ENCODE measurements at places on chromosomes 7 and 10.

- DNase-seq = no peak
Measured at GRCh38 chr7:117698018-117698417, 175.2 kb downstream of the CTTNBP2 start.

DNA sequence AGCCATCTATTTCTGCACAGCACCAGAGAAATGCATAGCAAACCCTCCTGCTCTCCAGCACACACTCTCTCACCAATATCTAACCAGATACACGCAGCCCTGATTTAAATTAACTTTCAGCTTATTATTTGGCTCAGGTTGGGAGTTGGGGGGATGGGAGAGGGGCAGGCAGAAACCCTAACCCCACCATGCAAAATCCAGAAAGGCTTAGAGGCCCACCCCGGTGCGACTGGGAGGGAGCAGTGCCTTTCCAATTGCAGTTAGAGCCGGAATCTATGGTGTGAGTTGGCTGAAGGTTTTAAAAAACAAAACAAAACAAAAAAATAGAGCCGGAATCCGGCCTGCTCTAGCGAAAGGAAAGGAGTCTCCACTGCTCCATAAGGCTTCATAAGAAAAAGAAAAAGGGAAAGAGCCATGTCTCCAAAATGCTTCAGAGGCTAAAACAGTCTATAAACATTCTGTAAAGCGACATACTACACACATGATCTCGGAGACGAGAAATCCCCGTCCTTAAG lies 2.9 kb downstream of the IGF2BP3 start:
- no peak for DNase-seq

DNA sequence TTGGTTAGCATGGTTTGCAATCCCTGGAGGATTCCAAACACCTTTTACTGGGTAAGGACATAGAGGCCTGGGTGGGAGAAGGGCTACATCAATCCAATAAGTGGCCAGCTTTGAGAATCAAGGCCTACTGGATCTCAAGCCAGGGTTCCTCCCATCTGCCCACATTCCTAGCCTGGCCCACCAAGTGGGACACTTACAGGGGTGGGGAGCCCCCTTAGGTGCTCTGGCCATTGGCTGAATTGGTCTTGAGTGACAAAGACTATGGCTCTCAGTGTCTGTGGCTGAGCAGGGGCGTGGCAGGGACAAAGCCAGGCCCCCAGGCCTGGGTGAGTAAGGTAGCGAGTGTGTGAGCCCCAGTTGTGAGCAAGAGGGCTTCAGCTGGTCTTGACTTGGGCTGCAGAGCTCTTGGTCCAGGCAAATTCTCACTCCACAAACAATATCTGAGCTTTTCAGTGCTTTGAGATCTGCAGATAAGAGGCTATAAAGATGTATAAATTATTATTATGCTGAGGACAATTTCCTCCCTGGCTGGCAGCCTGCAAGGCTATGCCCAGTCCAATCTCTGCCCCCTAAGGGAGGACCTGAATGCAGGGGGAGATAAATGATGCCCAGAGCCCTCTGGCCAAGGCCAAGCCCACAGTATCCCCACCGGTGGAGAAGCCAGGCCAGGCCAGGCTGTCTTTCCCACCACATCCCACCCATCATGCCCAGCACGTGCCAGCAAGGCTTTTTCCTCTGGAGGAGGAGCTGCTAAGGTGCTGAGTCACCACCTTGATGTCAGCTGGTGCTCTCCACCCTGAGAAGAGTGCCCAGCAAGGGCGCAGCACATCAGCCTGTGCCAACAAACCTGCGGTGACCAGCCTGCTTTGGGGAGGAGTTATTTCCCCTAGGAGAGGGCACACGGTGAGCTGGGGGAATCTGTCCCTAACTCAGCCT lies 80.7 kb upstream of the DUSP5 start:
- no peak for DNase-seq

DNA sequence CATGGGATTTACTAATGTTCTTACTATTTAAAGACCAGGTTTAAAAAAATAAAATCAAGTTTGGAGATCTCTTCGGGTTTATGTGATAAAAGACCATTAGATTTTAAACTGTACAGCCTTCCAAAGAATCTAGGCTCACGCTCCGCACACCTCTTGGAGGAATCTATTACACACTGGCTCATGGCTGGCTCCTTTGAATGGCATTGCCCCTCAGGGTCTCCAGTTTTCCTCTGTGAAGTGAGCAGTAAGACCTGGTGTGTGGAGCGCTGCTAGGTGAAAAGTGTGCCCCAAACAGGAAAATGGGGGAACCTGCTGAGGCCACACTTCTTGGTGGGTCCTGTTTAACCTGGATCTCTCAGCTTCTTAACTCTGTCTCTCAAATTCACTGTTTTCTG lies 142.3 kb downstream of the KAT6B start:
- DNase-seq = no peak

DNA sequence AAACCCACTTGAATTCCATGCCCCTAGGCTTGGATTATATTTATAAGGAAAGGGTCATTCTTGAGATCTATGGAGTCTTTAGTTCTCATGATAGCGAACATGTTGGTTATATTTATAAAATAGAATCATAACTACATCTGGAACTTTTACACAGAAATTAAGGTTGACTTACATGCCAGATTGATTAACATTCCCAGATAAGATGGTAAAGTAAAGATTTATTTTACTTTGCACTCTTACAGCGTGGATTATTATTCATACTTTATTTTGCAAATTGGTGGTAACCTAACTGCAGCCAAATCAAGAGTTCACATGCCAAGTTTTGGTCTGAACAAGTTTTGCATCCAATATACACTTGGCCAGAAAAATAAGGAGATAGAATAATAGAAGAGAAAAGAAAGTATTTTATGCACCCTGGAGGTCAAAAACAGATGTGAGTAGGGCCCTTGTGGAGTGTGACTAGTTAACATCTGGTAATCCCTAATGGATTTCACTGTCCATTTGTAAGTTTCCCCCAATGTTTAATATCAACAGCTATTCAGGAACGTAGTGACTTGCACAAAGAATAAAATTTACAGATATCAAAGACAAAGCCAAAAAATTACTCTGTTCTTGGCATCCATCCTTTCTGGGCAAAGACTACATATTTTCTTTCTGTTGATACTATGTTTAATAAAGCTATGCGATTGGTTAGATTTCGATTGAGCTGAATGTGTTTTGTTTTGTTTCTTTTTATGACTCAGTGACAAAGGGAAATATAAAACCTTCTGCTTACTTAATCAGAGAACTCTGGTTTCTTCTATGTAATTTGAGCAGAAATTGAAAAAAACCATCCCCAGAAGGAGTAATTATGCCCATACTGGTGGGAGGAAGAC lies 10.1 kb upstream of the TMEM26 start:
- DNase-seq = no peak

DNA sequence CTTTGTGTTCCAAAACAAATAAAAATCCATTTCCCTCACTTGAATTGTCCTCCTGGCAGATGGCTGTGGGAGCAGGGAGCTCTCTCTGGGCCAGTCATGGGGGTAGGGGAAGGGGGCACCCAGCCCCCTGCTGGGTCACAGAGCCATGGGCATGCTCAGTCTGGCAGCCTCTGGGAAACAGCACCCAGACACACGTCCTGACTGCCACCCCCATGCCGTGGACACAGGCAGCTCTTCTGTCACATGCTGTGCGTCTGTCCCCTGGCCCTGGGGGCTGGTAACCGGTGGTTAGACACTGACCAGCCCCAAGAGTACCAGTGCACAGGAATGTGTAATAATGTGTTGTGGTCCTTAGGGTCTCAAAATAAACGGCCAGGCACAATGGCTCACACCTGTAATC lies 47.0 kb downstream of the RASGEF1A start:
- no peak for DNase-seq

GRCh38 chr7:36207451-36208291 lies 54.6 kb downstream of the EEPD1 start:
- no peak for DNase-seq

- DNase-seq = peak; percentile 2
Measured at GRCh38 chr7:123533929-123534382, 439 bp downstream of the IQUB start.

- DNase-seq = no peak
Measured at GRCh38 chr10:37934791-37935190, 41.7 kb downstream of the ZNF25 start.

GRCh38 chr7:50206453-50207250 lies 97.9 kb upstream of the IKZF1 start:
- peak; percentile 65 for DNase-seq

DNA sequence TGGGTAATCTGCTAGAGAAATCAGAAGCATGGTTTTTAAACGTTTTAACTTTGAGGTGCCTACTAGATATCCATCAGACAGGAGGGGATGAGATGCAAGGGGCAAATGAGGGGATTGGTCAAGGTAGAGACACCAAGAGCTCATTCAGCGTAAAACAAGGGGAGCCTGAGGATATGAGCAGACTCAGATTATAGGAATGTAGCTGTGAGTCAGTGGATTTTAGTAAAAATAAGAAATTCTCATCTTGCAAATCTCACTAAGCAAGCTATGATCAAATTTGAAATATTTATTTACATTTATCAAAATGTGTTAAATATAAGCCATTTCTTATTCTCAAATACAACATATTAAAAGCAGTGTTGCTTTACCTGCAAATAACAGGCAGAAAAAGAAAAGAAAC lies 21.4 kb upstream of the TFEC start:
- no peak for DNase-seq

DNA sequence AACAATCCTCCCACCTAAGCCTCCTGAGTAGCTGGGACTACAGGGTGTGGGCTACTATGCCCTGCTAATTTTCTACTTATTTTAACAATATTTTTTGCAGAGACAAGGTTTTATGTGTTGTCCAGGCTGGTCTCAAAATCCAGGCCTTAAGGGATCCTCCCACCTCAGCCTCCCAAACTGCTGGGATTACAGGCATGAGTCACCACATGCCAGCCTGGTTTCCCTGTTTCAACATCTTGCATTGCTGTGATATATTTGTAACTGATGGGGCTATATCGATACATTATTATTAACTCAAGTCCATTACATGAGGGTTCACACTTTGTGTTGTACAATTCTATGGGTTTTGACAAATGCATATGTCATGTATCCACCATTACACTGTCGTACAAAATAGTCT lies 41.9 kb upstream of the OGDHL start:
- DNase-seq = no peak

GRCh38 chr10:85679061-85679460 lies 687.5 kb downstream of the GRID1 start:
- no peak for DNase-seq

DNA sequence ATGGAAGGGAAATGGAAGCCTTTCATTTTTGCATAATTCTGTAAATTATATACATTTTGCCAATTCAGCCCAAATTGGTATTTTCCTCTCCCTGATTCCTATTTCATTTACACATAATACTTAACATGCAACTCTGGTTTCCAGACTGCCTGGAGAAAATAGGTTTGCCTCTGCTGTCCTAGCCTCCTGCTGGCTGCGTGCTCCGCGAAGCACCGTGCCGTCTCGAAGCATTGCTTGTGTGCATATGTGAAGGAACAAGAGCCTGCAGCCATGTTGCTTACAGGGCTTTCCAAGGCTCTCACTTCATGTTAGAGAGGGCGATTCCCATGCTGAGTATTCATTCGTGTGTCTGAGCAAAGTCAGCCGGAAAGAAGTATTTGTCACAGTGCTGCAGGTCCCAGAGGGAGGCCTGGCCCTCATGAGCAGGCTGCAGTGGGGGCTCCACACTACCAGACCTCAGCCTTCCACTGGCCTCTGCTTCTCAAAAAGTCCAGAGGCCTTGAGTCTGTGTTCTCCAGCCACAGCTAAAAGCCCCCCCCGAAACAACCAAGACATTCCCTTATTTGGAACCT lies 66.5 kb downstream of the CLRN3 start:
- DNase-seq = no peak

DNA sequence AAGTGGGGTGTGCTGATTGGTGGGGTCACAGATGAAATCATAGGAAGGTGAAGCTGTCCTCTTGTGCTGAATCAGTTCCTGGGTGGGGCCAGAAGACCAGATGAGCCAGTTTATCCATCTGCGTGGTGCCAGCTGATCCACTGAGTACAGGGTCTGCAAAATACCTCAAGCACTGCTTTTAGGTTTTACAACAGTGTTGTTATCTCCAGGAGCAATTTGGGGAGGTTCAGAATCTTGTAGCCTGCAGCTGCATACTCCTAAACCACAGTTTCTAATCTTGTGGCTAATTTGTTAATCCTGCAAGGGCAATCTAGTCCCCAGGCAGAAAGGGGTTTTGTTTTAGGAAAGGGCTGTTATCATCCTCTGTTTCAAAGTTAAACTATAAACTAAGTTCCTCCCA lies 17.0 kb upstream of the IFRD1 start:
- no peak for DNase-seq

DNA sequence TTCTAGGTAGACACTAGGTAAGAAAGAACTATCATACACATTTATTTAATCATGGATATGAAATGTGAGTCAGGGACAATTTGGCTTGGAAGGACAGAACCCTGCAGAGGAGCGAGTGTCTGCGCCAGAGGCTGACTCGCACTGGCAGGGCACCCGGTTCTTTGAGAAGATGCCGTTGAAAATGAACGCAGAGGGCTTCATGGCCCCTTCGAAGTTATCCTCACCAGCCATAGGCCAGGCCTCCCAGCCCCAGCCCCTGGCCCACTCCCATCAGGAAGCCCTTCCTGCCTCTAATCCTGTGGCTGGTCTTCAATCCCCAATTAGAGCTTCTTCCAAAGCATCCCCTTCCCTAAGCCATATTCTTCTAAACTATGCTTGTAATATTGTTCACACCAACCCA lies 239.8 kb downstream of the TCERG1L start:
- no peak for DNase-seq

DNA sequence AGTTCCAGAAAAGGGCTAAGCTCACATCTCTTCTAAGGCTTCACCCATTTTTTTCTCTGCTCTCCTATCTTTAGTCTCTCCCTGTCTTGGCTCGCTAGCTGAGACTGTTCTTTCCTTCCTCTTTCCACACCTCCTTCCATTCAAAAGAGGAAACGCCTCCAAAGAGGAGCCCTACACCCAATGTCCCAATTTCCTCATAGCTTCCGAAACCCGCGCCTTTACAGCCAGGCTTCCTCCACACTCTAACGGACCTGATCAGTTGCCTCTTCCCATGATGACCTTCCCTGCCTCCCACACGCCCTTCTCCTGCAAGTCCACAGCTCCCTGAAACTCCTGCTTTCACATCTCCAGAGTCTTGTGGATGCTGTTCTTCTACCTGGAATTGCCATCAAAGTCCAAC lies 71.7 kb downstream of the COBL start:
- DNase-seq = no peak

- no peak for DNase-seq
Measured at GRCh38 chr7:137625197-137625596, 221.6 kb downstream of the DGKI start.

DNA sequence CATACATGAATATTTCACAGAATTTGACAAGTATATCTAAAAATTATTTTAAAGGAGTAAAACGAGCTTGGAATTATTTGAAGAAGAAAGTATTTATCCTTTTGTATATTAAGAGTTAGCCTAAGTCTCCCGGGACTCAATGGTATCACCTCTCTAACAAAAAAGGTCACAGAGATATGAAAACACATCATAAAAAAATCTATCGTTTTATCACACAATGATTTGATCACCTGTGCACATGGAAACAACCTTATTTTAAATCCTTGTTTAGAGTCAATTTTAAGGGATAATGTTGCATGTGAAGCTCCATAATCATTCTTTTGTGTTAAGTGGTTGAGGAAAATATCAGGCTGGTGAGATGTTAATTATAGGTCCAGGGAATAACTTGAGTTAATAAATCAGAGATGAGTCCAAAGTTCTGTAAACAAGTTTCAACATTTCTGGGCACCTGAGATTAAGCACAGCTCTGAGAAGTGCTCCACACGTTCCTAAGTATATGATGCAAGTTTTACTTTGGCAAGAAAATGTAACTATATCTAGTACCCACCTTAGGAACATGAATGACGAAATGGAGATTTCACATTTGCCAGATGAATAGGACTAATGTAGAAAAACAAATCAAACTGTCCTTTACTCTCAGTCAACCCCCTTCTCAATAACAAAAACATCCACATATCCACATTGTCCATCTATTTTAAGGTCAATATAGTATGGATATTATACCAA lies 148.5 kb upstream of the AKR1E2 start:
- DNase-seq = no peak

All from activated T-helper 1 cell treated with anti-CD3 and anti-CD28 coated beads, Interleukin-12 subunit alpha, Interleukin-12 subunit beta, Interleukin-2, Interleukin-4 antibody, amounts not matched to agents 30 ng/mL and 10 ng/mL and 1 ng/mL, durations not matched to agents 14 hours and 24 hours and 36 hours (primary cell).